HFFc6 (cell line): ENCODE measurements at places on chromosomes 7 and 10.

GRCh38 chr10:123772645-123773508 lies 106.7 kb downstream of the GPR26 start:
- no peak for DNase-seq

DNA sequence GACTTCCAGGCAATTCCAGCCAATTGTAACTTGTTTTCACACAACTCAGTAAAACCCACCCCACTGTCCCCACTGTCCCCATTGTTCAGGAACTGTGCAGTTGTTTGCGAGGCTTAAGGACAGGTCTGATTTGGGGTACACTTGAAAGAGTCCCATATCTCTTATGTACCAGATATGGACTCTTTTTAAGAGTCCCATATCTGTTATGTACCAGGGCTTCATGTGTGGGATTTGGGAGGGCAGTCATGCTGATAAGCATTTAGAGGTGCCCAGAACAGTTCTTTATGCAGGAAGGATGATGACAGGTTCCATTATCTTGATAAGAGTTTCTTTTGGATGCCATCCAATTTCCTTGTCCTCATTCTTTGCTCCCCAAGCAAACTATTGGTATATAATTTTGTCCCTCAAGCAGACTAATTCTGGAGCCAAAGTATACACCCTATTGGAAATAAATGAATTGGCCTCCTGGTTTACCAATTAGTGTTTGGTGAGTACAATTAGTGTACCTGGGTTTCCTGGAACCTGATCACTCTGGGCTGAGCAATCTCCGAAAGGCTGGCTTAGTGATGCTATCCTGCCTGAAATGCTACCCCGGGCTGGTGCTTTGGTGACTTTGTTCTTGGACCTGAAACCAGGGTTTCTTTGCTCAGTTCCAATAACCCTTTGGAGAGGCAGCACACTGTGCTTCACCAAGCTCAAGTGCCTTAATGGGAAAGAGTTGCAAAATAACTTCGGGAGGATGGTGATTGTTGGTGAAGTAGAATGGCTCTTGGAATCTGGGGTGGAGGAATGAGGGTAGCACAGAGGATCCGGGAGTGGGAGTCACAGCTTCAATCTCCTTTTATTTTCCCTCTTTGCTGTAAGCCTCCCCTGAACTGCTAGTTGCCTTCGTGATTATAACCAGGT lies 6.2 kb upstream of the DMBT1 start:
- DNase-seq: no peak

- DNase-seq: no peak
Observed at GRCh38 chr7:63067897-63068585, 930.6 kb upstream of the ZNF722 start.

- DNase-seq: no peak
Observed at GRCh38 chr7:155167706-155168365, 97.7 kb downstream of the HTR5A start.

DNA sequence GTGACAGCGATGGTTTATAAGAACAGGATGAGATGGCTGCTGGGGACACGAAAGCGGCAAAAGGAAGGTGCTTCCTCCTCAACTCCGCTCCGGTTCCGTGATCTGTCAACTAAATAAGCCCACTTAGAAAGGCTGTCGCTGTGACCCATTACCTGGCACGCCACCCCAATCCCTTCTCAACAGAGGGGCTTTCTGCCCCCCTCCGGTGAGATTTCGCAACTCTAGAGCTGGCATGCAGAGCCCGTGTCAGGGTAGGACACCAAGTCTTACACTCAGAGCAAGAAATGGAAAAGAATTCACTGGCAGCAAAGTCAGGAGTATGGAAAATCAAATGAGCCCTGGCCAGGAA lies 66.4 kb downstream of the FGFR2 start:
- no peak for DNase-seq

- DNase-seq: no peak
Observed at GRCh38 chr10:97607095-97607636, 17.6 kb downstream of the C10orf62 start.

GRCh38 chr10:10930979-10931743 lies 86.5 kb upstream of the CELF2 start:
- no peak for DNase-seq
